ENCODE measurements at places on chromosomes 12 and 14. TPM values are rescaled to one million over a fixed set of nuclear protein-coding genes. Genes with fewer than 3 reads are reported as not detected.

POTEG gene
- not detected for total RNA-seq

MUCL1 gene
- total RNA-seq: not detected

BEST3 gene
- total RNA-seq: 0.03 TPM

IL26 gene
- total RNA-seq: not detected

P2RX2 gene
- total RNA-seq: not detected

DPPA3 gene
- total RNA-seq: not detected

KLRK1 gene
- not detected for total RNA-seq

- DNase-seq: no peak
Observed at GRCh38 chr12:14525964-14526363, 41.7 kb downstream of the PLBD1 start.

DNA sequence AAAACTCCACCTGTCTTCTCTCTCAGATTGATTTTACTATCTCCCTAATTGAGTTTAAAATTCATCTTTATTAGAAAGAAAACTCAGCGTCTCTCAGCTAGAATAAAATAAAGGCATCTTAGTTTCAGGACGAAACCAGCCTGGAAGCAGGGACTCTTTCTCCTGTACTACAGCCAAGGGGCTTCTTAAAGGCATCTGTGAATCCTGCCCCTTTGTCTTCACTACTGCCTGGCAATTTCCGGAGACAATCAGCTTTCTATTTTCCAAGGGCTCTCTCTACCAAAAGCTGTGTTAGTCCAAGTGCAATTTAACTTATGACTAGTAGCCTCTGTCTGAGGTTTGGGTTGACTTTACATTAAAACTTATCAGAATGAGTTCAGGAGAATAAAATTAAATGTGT is 623.3 kb upstream of the FOXG1 start:
- no peak for DNase-seq

DNA sequence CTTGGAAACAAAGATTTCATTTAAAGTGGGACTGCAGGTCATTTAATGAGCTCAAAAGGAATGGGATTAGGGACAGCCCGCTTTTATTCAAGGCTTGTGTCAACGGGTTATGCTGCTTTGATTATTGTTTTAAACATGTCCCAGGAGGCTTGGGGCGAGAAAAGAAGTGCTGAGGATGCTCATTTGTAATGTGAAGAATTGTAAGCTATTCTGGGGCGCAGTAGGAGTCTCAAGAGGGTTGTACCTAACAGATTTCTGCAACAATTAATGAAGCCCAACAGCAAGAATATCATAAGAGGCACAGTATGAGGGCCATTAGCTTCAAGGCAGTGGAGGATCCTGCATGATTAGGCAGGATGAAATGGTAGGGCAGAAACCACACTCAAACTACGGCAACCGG is 122.5 kb downstream of the KTN1 start:
- no peak for DNase-seq

GRCh38 chr12:597926-598568 is 65.2 kb downstream of the NINJ2 start:
- peak; percentile 83 for DNase-seq

GRCh38 chr14:65461730-65462129 is 49.2 kb downstream of the FUT8 start:
- no peak for DNase-seq

DNA sequence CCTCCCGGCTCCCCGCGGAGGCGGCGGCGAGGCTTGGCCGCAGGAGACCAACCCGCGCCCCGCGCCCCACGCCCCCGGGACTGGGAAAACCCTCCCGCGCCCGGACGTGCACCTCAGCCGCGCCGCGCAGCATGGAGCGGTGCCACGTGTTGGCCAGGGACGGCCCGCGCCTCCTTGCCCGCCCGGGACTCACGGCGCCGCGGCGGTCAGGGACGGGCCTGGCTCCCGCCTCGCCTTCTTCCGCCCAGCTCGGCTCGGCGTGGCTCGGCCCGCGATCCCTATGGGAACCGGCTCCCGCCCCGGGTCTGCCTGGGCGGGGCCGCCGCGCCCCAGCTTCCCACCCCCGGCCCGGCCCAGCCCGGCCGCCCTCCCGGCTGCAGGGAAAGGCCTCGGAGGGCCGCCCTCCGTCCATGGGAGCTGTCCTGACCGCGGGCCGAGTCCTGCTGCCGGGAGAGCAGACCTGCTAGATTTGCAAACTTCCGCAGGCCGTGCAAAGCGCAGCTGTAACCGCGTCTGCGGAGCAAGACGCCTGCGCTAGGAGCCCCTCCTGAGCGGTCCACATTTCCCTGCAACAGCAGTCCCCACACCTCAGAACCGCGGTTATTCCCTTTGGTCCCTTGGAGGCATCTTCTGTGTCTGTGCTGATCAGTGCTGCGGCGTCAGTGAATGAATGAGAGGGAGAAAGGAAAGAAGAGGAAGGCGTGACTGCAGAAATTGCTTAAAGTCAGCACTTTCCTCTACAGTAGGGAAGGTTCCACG is at the start of gene CDKL1:
Gene CDKL1, minus strand, starts transcription at position 251 of the 759 bp plus-strand sequence. CDS start 1,013 bp downstream, outside the sequence.
- DNase-seq: peak; percentile 35

GRCh38 chr12:113980537-113981337 is 14.6 kb upstream of the RBM19 start:
- peak; percentile 13 for DNase-seq

DNA sequence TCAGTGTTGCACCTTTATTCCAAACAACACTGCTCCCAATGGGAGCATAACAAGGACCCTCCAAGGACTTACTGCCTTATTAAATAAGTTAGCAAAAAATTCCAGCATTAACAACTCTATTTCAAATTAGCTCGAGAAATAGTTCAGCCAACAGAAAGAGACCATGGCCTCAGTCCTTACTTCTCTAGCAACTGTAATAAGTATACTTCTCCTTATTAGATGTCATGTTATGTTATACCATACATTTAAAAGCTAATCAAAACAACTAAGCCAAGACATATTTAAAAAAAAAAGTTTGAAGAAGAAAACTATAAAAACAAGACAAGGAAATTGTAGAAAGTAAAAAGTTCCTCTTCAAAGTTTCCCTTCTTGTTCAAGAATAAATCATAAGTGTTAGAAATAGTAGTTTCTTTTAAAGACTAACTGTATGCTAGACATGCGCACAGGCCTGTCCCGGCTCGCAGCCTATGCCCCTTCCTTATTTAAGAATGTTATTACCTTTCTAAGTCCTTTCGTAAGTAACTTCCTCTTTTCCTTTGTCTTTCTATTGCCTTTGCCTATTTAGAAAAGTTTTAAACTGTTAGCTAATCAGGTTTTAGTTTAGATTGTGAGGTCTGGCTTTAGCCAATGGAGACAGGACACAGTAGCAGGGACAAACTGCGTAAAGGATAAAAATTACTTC is 68.6 kb downstream of the RESF1 start:
- no peak for DNase-seq

DNA sequence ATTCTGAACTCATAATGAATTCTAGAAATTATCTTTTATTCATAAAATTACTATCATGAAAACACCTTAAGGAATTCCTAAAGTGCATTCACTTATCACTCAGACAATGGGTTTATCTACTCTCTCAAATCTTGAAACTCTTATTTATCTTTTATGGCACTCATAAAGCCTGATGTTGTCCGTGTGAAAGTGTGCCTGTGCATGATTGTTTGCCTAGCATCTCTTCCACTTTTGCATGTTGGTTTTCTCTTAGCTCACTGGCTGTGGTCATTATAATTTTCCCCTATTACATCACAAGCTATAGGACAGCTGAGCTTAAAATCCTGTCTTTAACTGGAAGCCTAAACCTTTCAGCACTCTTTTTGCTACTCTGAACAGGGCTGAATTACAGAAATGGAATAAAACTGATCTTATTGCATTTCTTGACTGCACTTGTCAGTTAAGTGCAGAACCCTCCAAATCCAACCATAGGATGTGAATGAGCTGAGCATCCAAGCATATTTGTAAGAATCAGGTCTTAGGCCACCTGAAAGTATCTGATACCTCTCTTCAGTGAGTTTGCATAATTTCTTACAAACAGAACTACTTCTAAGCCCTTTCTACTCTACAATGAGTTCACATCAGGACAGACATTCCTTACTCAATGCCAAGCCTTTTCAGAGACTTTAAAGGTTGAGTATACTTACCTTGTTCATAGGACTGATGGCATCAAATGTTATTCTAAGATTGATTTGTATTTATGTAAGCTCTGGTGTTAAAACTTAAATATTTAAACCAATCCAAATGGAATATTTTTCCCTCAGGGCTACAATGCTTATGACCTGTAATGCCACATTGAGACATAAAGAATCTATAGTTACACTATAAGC is 221.2 kb upstream of the KITLG start:
- DNase-seq: no peak

GRCh38 chr14:46048127-46048526 is 603.5 kb downstream of the RPL10L start:
- DNase-seq: peak; percentile 74

GRCh38 chr12:115338566-115339294 is 654.8 kb upstream of the TBX3 start:
- DNase-seq: no peak

DNA sequence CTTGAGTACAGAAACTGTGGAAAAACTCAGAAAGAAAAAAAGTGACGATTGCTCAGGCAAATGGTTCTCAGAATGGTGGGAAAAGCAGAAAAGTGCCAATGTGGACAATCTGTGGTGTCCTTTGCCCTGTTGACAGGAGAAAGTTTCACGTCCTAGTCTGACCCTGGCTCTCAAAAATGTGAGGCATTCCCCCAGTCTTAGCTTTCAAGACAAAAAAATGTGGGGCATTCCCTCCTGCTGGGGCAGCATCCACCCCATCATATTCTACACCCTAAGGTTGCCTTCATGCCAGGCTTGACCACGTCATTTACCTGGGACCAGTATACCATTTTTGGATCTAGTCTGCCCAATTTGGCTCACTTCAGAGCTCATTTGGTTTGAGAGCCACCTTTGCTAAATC is 20.7 kb upstream of the ANAPC7 start:
- no peak for DNase-seq

GRCh38 chr12:43648636-43649035 is 96.6 kb upstream of the ADAMTS20 start:
- DNase-seq: no peak

- DNase-seq: no peak
Observed at GRCh38 chr14:68199554-68200151, 380.1 kb downstream of the RAD51B start.

DNA sequence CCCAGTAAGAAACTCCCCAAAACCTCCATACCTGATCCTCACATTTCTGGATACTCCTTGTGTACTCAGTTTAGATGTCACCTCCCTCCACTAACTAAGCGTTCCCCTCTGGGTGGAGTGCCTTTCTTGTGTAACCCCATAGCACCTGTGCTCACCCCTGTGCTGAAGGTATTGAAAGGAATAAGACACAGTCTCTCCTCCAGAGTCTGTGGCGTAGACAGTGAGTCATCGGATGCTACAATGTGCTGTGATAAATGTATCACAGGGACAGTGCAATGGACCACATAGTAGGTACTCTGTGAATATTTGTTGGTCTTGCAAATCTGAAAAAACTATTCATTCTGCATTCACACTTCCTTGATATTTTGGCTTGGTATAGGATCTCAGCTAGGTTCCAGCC is 30.8 kb downstream of the TSPAN9 start:
- DNase-seq: no peak

- no peak for DNase-seq
Observed at GRCh38 chr14:72567226-72567625, 326.7 kb downstream of the DPF3 start.

DNA sequence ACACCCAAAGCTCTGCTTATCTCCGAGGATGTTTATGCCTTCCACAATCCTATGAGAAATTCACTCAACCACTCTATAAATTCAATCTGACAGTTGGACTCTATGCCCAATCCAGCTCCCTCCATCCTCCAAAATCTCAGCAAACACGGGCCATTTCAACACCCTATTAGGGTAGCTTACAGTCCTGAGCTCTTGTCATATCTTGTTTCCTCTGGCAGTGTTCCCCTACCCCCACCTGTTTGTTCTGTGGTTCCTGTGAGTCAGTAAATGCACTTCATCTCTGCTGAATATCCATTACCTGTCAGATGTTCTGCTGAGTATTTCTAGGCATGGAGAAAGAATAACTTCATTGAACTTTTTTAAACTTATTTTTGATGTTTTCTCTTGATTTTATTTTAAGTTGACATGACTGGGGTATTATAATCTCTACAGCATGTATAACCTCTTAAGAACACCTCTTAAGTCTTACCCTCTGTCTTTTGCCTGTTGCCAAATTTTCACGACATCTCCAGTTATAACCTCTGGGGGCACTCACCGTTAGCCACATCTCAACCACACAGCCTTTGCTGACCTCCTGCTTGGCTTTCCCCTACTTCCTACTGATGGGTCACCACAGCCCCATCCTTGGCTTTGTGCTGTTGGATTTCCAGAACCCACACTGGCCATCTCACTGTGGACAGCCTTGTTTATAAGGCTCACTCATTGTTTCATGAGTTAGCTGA is 317.0 kb upstream of the TMPO start:
- DNase-seq: peak; percentile 29
